Right ventricle myocardium superior (tissue), 1 donor: ENCODE measurements at places on chromosomes 2 and 18. TPM values are rescaled to one million over a fixed set of nuclear protein-coding genes. Genes with fewer than 3 reads are reported as not detected.

GRCh38 chr2:132754392-132754791, 84.4 kb upstream of the LYPD1 start:
- no peak for DNase-seq

TAF4B gene
- 1.5 TPM for total RNA-seq

DNA sequence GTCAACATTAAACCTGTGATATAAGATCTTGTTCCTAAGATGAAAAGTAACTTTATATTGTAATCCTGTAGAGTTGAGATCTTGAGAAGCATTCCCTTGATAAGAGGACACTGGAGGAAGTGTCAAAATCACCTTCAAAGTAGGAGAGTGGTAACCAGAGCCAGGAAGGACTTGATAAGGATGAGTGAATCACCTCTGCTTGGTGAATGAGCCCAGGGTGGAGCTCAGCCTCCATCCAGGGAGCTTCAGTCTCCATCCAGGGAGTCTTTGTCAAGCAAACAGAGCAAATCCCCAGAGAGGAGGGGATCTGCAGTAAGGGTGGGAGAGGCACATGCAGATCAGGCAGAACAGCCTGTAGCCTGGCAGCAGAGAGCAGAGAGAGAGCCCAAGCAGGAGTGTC, 167.1 kb upstream of the SIX2 start:
- DNase-seq = no peak

DNA sequence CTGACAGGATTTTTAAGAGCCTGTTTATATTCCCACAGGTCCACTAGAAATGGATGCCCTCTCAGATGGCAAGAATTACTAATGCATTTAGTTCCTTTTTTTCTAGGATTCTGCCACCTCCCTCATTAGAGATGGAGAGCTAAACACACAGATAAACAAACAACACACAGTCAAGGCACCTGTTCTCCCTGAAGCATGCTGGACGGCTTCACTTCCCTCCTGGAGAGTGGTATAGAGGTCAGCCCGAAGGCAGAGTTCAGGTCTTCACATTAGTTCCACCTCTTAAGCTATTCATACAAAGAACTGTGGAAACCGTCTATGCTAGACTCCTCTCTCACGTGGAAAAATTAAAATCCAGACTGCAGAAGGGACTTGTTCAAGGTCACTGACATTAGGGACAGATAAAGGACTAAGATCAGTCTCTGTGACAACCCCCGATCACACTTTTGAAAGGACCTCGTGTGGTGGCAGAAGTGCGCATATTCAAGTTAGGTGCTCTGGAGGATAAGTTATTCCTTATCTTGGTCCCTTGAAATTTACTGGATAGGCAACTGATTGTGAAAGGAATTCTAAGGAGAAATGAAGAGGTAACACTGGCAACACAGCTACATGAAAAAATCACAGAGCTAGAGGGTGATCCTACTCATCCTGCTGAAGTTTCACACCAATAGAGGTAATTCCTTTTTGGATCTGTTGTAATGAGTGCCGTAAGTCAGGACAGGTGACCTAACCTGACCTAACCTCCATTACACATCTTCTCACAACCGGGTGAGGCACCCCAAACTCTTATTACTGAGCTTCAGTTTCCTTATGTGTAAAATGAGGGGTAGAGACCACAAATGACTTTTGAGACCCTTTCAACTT, 75.1 kb downstream of the SPRED2 start:
- DNase-seq = no peak

GRCh38 chr2:217866457-217866856, 136.3 kb downstream of the TNS1 start:
- DNase-seq = no peak

GRCh38 chr2:25521665-25522387, 151.6 kb downstream of the DTNB start:
- no peak for DNase-seq

DNA sequence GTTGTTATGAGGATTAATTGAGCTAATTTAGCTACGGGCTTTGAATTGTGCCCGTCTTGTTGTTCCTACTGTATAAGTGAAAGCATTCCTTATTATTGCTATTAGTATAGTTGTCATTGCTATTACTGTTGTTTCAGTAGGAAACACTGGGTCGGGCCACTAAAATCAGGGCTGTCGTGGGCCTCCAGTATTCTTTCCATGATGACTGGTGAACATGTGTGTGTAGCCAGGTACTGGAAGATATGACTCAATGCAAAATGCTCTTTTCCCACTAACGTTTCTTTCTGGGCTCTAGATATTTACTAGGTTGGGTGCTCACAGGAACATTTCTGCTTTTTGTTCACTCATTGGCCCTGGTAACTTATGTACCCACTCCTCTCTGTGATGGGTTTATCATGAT, 4.9 kb downstream of the TTL start:
- no peak for DNase-seq

GRCh38 chr2:189412330-189412953, 28.8 kb upstream of the WDR75 start:
- DNase-seq = no peak

DNA sequence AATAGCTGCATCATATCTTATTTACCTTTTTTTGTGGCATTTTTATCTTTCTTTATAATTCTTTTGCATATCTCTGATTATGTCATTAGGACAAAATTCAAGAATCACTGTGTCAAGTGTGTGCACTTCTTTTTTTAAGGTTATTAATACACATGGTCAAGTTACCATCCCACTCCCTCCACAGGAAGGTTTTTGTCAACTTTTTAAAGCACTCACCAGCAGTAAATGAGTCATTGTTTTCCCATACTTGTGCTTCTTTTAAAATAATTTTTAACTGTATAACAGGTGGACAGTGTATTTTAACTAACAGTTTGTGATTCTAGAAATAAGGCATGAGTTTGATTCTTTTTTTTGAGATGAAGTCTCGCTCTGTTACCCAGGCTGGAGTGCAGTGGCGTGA, 45.7 kb upstream of the FAM171B start:
- DNase-seq = no peak
